Panc1 (cell line): ENCODE measurements at places on chromosomes 6 and 20. TPM values are rescaled to one million over a fixed set of nuclear protein-coding genes. Genes with fewer than 3 reads are reported as not detected.

The ASF1A gene
- total RNA-seq = 28.5 TPM

The SEL1L2 gene
- total RNA-seq = not detected

The PLCB4 gene
- 1.5 TPM for total RNA-seq

The TUBB2B gene
- total RNA-seq = 22.7 TPM

The LPA gene
- 0.21 TPM for total RNA-seq

The SNHG17 gene
- total RNA-seq = 60.1 TPM

The SLC35D3 gene
- not detected for total RNA-seq

The SLC13A3 gene
- total RNA-seq = 0.31 TPM

The KIF6 gene
- not detected for total RNA-seq

The RIMS1 gene
- total RNA-seq = 0.18 TPM

The ASIP gene
- not detected for total RNA-seq

DNA sequence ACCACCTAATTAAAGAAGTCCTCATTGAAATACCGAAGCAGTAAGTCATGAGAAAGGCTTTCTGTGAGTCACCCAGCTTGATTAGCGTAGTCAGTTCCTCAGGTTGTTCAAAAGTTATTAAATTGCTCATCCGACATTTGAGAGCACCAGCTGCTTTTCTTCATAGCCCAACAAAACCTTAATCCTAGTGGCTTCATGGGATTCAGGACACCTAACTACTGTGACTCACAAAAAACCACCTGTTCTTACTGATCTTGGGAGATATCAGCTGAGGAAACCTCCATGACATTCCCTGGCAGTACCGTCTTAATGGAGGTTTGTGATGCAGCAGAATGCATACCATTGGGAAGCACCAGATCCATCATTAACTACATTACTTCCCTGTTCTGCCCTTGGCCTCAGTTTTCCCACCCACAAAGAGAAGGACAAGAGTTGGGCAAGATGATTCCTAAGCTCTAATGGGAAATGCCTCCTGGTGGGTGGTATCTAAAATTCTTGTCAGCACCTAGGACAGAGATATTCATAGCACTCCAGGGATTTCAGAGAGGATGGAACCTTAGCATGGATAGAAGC lies 103.8 kb downstream of the KHDC1L start:
- H3K4me1 ChIP-seq = no peaks in the 10 kb centered on the region
- H3K27ac ChIP-seq = no peak overlapping the region
- no peaks in the 10 kb centered on the region for H3K36me3 ChIP-seq
- no peak overlapping the region for H3K4me3 ChIP-seq
- DNase-seq = no peak

DNA sequence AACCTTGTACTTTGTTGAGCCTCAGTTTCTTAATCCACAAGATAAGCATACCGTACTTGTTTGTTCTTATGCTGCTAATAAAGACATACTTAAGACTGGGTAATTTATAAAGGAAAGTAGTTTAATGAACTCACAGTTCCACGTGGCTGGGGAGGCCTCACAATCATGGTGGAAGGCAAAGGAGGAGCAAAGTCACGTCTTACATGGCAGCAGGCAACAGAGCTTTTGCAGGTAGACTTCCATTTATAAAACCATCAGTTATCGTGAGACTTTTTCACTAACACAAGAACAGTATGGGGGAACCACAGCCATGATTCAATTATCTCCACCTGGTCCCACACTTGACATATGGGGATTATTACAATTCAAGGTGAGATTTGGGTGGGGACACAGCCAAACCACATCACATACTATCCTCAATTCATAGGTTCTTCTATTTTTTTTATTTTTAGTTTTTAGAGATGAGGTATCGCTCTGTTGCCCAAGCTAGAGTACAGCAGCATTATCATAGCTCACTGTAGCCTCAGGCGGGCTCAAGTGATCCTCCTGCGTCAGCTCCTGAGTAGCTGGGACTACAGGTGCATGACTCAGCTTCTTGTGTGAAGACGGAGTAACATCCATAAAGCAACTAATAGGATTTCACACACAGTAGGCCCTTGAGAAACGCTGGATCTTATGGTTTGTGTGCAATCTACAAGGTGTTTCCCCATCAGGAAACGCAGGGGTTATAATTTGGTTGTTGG lies 76.7 kb upstream of the IYD start:
- H3K4me1 ChIP-seq = no peaks in the 10 kb centered on the region; the same call in 1 of the 2 replicates
- H3K36me3 ChIP-seq = no peaks in the 10 kb centered on the region
- no peak overlapping the region for H3K4me3 ChIP-seq
- no peaks in the 10 kb centered on the region for H3K27me3 ChIP-seq
- H3K27ac ChIP-seq = no peak overlapping the region

DNA sequence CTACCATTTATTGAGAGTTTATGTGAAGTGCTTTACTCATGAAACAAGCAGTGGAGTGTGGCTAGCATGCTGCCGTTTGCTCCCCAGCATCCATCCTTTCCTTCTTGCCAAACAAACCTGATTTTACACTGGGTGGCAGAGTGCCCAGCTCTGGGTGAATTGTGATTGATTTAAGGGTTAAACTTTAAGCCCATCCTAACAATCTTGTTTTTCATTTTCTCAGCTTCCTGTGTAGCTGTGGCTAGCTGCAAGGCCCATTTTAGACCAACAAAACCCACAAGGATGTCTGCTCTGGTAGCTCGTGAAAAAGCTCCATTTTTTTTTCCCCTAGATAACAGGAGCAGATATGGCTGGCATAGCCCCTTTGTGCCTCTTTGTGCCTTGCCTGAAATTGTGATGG lies 77.7 kb upstream of the KCNG1 start:
- H3K27me3 ChIP-seq = no peaks in the 10 kb centered on the region
- no peak overlapping the region for H3K4me3 ChIP-seq
- no peaks in the 10 kb centered on the region for H3K4me1 ChIP-seq
- H3K27ac ChIP-seq = no peak overlapping the region

- no peak for DNase-seq
- H3K27me3 ChIP-seq = no peaks in the 10 kb centered on the region
- no peak overlapping the region for H3K27ac ChIP-seq
- H3K4me3 ChIP-seq = no peak overlapping the region
- no peaks in the 10 kb centered on the region for H3K4me1 ChIP-seq
These were observed 592.7 kb upstream of the POU3F2 start for GRCh38 chr6:98241630-98242029.

GRCh38 chr6:106874481-106874880 lies 100.0 kb downstream of the CD24 start:
- DNase-seq = no peak
- no peaks in the 10 kb centered on the region for H3K27me3 ChIP-seq
- no peak overlapping the region for H3K27ac ChIP-seq

- H3K4me3 ChIP-seq = peak overlapping the region; percentile 42
- H3K36me3 ChIP-seq = no peaks in the 10 kb centered on the region
- H3K27me3 ChIP-seq = peaks cover 40% of the 10 kb centered on the region
- 0 out of 2 replicates have a peak overlapping the region, but pooled peaks have one; percentile 10 for H3K27ac ChIP-seq
These were observed 774 bp downstream of the PLEKHG1 start for GRCh38 chr6:150600301-150601017.

- H3K36me3 ChIP-seq = no peaks in the 10 kb centered on the region
- no peaks in the 10 kb centered on the region for H3K27me3 ChIP-seq
- no peaks in the 10 kb centered on the region for H3K4me1 ChIP-seq
- H3K4me3 ChIP-seq = no peak overlapping the region
- DNase-seq = no peak
- no peak overlapping the region for H3K27ac ChIP-seq
These were observed 222.1 kb upstream of the RREB1 start for GRCh38 chr6:6885521-6886170.

- H3K27me3 ChIP-seq = no peaks in the 10 kb centered on the region
- no peaks in the 10 kb centered on the region for H3K36me3 ChIP-seq
- DNase-seq = no peak
- H3K4me3 ChIP-seq = no peak overlapping the region
- H3K4me1 ChIP-seq = no peaks in the 10 kb centered on the region
These were observed 557.9 kb upstream of the ID4 start for GRCh38 chr6:19279273-19279684.

DNA sequence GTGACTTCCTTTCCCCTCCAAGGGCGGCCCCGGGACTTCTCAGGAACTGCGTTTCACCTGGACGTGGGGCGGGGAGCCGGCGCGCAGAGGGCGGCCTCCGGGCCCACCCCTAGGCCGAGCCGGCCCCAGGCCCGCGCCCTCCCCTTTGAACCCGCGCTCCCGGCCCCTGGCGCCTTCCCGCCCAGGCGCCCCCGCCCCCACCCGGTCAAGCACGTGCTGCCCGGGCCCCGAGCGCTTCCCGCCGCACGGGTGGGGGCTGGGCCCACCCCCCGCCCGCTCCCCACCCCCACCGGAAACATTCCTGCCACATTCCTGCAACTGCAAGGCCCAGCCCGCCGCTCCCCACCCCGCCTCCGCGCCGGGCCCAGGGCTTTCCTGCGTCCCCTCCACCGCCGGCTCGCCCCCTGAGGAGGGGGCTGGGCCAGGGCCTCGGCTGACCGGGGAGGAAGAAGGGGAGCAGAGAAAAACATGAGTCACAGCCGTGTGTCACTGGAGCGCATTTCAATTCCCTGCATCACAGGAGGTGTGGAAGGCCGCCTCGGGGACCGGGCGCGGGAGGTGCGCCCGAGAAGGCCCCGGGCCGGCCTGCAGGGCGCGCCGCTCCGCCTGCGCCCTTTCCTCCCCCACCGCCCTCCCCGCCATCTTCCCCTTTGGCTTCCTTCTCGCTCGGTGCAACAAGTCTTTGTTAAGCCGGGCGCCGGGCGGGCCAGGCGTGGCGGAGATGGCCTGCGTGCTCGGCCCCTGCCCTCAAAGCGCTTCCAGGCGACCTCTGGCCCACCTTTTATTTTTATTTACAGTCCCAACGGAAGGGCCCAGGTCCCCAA lies 1.2 kb upstream of the HMGA1 start:
- H3K36me3 ChIP-seq = no peaks in the 10 kb centered on the region
- peaks cover 35% of the 10 kb centered on the region for H3K4me1 ChIP-seq
- no peak for DNase-seq
- peak overlapping the region; percentile 62 for H3K4me3 ChIP-seq

DNA sequence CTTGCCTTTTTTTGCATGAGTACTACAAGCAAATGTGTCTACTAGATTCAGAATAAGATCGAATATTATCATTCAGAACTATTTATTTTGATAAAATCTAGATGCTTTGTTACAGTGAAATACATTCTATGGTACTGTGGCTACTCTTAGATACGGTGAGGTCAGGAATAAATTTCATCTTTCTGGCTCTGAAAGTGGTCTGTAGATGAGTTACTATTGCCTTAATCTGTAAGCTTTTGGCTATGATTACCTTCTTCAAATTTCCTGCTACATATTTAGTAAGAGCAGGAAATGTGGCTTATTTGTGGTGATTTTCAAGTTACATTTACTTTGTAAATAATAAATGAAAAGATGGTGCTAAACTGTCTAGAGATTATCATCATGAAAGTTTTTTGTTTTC lies 50.0 kb downstream of the SCAF8 start:
- DNase-seq = no peak
- H3K27me3 ChIP-seq = no peaks in the 10 kb centered on the region
- no peak overlapping the region for H3K27ac ChIP-seq
- no peaks in the 10 kb centered on the region for H3K36me3 ChIP-seq

GRCh38 chr6:113009682-113010081 lies 662.6 kb downstream of the RFPL4B start:
- DNase-seq = no peak
- no peaks in the 10 kb centered on the region for H3K36me3 ChIP-seq
- no peaks in the 10 kb centered on the region for H3K4me1 ChIP-seq
- H3K27me3 ChIP-seq = no peaks in the 10 kb centered on the region

DNA sequence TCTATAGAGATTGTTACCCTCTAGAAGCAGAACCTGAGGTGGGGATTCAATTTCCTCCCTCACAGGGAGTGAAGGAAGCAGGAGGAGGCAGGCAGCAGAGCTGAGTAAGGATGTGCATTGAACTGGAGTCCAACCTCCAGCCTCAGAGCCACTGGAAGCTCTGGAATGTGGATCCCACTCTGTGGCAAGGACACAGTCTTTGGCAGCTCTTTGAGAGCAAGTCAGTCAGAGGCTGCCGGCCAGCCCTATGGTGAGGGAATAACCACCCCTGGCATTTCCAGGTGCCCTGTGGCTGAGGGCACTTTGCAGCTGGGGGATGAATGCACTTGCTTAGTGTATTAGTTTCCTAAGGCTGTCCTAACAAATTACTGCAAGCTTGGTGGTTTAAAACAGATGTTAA lies 37.2 kb downstream of the EBF4 start:
- no peaks in the 10 kb centered on the region for H3K4me1 ChIP-seq
- no peaks in the 10 kb centered on the region for H3K27me3 ChIP-seq
- no peaks in the 10 kb centered on the region for H3K36me3 ChIP-seq
- H3K27ac ChIP-seq = no peak overlapping the region
- no peak overlapping the region for H3K4me3 ChIP-seq
- no peak for DNase-seq

DNA sequence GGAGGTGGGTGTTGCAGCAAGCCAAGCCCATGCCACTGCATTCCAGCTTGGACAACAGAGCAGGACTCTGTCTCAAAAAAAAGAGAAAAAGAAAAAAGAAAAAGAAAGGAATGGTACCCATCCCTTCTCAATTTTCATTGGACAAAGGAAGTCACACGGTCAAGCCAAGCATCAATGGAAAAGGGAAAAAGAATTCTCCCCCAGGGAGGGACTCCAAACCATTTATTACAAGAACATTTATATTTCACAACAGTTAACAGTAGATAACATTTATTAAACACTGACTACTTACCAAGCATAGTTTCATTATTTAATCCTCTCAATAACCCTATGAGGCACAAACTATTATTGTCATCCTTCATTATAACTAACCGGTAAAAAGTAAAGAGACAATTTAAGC lies 6.6 kb upstream of the KIF13A start:
- H3K27ac ChIP-seq = no peak overlapping the region
- H3K36me3 ChIP-seq = no peaks in the 10 kb centered on the region
- no peaks in the 10 kb centered on the region for H3K4me1 ChIP-seq
- no peak for DNase-seq
- no peaks in the 10 kb centered on the region for H3K27me3 ChIP-seq

DNA sequence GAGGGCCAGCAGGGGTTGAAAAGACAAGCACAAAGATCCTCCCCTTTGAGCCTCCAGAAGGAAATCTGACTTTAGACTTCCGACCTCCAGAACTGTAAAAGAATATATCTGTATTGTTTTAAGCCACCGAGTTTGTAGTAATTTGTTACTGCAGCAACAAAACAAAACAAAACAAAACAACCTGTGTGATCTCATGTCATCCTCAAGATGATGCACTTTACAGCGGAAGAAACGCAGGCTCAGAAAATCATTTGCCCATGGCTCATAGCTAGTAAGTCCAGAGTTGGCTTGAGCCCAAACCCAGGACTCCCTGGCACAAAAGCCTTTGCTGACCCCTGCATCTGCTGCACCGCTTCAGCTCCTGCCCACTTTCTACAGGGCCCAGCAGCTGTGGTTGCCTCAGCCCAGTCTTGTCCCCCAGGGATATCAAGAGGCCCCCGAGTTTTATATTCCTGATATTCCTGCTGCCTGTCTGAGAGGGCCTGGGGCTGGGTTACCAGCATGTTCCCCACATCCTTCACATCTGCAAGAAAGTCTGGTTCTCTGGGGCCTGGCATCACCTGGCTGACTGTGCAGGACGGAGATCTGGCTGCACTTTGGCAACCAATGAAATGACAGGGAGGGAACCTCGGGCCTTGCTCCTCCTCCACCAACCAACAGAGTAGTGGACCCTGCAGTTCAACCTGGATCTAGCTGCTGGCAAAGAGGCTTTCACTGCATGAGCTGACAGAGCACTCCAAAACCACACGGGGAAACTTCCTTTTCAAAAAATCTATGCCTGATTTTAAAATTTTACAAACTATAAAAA lies 56.9 kb downstream of the JPH2 start:
- H3K4me3 ChIP-seq = no peak overlapping the region
- no peaks in the 10 kb centered on the region for H3K27me3 ChIP-seq
- no peak for DNase-seq
- no peaks in the 10 kb centered on the region for H3K4me1 ChIP-seq
- no peak overlapping the region for H3K27ac ChIP-seq
